ENCODE measurements at places on chromosomes 7 and 10. TPM values are rescaled to one million over a fixed set of nuclear protein-coding genes. Genes with fewer than 3 reads are reported as not detected.

DNA sequence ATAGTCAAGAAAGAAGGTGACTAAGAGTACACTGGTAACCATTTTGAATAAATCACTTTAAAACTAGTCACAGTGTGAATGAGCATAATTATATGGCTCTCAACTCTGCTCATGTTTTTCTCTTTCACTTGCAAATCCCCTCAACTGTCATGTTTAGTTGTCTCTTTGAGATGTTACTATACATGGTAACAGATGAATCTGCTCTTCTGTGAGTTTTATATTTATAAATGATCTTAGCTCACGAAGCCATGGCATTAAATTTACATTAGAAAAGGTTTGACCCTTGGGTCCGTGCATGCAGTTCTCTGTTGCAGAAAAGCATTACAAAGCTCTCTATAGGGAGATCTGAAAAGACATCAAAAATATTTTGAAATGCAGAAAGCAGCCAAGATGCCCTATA is 33.0 kb upstream of the LRRTM3 start:
- DNase-seq, result no peak

- DNase-seq, result peak; percentile 92
Measured at GRCh38 chr7:28347475-28348318, 64.6 kb upstream of the CREB5 start.

GRCh38 chr7:1325646-1326510 is 93.2 kb downstream of the UNCX start:
- DNase-seq, result no peak

DNA sequence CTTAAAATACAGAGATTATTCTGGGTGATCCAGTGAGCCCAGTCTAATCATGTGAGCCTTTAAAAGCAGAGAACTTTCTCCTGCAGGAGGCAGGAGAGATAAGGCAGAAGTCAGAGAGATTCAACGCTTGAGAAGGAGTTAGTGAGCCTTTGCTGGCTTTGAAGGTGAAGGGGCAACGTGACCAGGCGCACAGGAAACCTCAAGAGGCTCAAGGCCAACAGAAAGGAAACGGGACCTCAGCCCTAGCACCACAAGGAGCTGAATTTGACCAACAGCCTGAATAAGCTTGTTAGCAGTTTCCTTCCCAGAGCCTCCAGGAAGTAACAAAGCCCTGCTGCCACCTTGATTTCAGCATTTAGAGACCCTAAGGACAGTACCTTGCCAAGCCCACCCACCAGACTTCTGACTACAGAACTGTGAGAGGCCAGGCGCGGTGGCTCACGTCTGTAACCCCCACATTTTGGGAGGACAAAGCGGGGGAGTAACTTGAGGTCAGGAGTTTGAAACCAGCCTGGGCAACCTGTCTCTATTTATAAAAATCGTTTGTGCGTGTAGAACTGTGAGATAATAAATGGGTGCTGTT is 87.3 kb upstream of the KAT6B start:
- no peak for DNase-seq

DNA sequence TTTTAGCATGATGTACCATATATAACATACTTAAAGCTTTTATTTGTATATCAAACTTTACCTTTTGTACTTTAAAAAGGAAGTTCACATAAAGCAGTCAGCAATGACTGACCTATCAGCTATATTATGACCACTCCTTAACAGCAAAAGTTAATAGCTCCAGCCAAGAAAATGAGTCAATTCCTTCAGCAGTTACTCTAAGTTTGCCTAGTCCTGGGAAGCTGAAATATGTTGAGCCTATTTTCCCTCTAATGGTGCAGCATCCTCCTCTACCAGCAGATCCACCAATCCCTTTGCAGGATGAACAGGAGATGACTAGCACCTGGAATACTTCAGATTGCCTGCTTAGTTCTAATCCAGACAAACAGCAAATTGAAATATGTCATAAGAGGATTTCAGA is 64.2 kb downstream of the CUL2 start:
- no peak for DNase-seq

GRCh38 chr7:46589286-46589685 is 668.2 kb upstream of the IGFBP3 start:
- no peak for DNase-seq

DNA sequence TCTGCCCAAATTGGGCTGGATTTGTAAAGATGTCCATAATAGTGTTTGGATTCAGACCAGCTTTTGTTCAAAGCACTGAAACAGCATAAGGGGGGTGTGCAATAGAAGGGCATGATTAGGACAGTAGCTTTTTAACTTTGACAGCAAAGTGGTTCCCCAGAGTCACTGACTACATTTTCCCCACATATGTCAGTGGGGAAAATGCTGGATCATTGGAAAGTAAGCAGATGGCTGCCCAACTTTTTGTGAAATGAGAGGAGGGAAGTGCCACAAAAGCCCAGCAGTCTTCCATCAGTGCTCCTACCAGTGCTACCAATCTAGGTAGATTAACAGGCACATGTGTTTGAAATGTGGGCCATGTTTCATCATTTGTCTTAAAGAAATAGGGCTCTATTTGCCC is 162.8 kb downstream of the FZD1 start:
- DNase-seq, result peak; percentile 13

DNA sequence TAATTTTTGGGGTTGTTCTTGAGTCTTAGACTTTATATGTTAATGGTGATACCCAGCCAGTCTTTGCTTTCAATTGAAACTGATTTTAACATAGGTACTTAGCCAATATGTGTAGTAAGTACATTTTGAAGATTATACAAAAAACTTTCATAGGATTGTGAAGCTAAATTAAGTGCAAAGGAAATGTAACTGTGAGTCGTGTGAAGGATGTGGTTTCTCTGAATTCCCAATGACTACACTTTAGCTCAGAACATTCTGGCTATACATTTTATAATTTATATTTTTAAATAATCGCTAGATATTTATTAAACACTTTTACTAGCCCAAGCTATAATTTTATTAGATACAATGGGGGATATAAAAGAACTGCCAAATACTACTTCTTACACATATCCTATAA is 359.3 kb downstream of the PCLO start:
- DNase-seq, result no peak

GRCh38 chr7:116732788-116733694 is 61.0 kb downstream of the MET start:
- DNase-seq, result no peak

DNA sequence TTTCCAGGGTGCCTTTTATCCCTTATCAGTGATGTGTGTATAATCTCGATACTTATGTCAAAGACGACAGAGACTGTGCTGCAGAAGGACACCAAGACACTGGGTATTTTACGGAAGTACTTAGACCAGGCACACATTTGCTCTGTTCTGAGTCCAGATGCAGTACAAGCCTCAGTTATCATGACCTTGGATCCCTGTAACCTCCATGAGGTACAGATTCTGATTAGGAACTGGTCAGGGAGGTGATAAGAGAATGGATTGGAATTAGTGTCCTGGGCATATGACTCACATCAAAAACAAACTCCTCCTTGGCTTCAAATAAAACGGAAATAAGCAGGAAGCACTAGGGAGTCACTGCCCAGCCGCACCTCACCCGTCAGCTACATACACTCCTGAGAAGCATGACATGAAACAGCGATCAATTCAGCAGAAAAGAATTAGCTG is 146.5 kb downstream of the SFMBT2 start:
- DNase-seq, result no peak

OR6B1 gene
- not detected for total RNA-seq

SUN3 gene
- total RNA-seq, result not detected

LIPM gene
- 17.1 TPM for total RNA-seq

ZFYVE27 gene
- 19.0 TPM for total RNA-seq

MSS51 gene
- 9.1 TPM for total RNA-seq

STMP1 gene
- total RNA-seq, result 18.6 TPM

GTF2IRD1 gene
- 18.1 TPM for total RNA-seq

TMEM270 gene
- not detected for total RNA-seq

MNX1 gene
- total RNA-seq, result not detected

TPST1 gene
- 63.3 TPM for total RNA-seq

Data from skin of body (tissue), 3 donors.